Stimulated activated CD4-positive, alpha-beta T cell treated with anti-CD3 and anti-CD28 coated beads, Interleukin-1b, Interleukin-23, amount 100 ng/mL, for 48 hours (primary cell): ENCODE measurements at places on chromosomes 7 and 10.
A peak's percentile ranks its signal among the peaks of the same experiment; 100 is the strongest.

DNA sequence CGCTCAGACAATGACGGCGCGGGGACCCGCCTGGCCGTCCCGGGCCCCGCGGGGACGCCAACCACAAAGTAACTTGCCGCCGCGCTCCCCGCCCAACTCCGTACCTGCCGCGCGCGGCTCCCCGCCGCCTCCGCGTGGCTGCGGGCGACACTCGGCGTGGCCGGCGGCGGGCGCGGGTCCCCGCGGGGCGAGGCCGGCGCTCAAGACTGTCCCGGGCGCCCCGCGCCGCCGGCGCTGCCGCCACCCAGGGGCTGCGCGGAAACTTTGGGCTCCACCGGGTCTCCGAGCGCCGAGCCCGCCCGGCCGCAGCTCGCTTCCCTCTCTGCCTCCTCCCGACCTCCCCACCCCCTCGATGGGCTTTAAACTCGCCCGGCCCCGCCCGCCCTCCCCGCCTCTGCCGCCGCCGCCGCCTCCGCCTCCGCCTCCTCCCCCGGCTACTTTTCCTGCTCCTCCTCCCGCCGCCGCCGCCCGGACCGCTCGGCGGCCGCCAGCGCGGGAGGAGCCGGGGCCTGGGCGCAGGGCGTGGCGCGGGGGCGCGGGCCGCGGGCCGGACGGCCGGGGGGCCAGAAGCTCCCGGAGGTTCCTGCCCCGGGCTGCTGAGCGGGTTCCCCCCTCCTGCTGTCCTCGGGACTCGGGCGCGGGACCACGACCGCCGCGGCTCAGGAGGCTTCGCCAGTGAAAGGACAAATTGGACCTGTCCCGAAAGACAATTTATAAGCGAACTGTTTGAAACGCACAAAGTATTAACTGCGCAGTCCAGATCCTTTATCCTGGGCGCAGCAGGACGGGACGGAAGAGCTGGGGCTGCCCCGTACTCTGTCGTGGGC is 10.6 kb upstream of the GRB10 start:
- DNase-seq: no peak

DNA sequence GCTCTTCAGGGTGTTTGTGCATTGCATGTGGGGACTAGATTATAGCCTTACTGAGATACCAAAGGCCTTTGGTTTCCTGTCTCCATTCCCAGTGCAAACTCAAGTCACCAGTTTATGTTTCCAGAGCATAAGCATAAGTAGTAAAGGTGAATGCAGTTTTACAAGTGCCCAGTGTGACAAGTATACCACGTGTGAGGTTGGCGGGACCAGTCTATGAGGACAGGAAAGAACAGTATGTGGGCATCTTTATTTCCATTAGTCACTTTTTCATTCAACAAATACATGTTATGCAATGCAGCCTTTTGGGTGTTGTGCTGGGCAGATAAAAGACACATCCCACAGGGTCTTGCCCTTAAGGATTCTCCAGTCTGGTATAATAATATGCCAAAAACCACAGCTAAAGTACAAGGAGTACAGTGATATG is 146.5 kb downstream of the ARID5B start:
- DNase-seq: peak; percentile 74

GRCh38 chr10:84026821-84027257 is 112.5 kb upstream of the GHITM start:
- no peak for DNase-seq

DNA sequence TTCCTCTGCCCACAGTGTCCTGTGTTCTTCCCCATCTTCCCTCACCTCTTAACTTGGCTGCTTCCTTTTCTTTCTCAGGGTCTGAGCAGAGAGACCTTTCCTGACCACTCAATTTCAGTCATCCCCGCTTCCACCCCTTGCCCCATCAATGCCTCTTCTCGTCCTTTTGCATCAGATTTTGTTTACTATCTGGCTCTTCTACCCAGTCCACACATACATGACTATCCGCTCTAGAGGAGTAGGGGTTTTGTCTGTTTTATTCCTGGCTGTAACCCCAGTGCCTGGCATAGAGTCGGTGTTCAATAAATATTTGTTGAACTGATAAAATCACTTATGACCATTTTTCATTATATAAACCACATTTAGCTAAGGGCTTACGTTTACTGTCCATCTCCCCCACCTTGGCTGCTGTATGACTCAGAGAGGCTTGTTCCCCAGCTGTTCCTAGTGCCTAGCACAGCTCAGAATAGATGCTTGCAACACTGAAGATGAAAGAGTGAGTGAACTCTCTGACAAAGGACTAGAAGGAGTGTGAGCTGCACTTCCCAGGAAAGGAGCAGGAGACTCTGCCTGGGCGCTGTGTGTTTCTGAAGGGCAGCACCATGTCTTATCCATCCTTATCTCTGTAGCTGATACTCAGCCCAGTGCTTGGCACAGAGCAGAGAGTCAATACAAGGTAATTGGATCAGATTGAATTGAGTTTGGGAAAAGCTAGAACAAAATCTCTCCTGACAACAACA is 21.9 kb downstream of the ARID5B start:
- no peak for DNase-seq

DNA sequence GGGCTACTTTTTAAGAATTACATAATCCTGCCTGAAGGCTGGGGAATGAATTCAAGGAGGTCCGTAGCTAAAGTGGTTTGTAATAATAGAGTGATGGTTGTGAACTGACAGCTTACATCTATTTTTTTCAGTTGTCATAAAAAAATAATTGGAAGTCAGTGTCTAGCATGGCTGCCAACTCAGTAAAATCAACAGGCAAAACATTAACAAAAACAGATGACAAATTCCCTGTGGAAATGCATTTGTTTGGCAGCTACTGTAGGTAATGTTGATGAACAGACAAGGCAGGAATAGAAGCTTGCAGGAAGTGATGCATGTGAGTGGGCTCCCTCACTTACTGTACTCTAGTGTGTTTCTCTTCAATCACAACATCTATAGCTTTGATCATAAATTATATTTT is 766.0 kb upstream of the POT1 start:
- DNase-seq: no peak

GRCh38 chr7:80608336-80608735 is 30.1 kb upstream of the CD36 start:
- no peak for DNase-seq

- DNase-seq: no peak
These were observed 222.0 kb downstream of the MAD1L1 start for GRCh38 chr7:2010551-2011265.

- DNase-seq: no peak
These were observed 318.5 kb upstream of the ZWINT start for GRCh38 chr10:56679578-56679977.

- no peak for DNase-seq
These were observed 73.3 kb upstream of the MYL10 start for GRCh38 chr7:101702362-101702850.

GRCh38 chr10:34814913-34815184 is 247 bp downstream of the PARD3 start:
- DNase-seq: no peak

- no peak for DNase-seq
These were observed 76.8 kb upstream of the GDF10 start for GRCh38 chr10:47223236-47223635.

DNA sequence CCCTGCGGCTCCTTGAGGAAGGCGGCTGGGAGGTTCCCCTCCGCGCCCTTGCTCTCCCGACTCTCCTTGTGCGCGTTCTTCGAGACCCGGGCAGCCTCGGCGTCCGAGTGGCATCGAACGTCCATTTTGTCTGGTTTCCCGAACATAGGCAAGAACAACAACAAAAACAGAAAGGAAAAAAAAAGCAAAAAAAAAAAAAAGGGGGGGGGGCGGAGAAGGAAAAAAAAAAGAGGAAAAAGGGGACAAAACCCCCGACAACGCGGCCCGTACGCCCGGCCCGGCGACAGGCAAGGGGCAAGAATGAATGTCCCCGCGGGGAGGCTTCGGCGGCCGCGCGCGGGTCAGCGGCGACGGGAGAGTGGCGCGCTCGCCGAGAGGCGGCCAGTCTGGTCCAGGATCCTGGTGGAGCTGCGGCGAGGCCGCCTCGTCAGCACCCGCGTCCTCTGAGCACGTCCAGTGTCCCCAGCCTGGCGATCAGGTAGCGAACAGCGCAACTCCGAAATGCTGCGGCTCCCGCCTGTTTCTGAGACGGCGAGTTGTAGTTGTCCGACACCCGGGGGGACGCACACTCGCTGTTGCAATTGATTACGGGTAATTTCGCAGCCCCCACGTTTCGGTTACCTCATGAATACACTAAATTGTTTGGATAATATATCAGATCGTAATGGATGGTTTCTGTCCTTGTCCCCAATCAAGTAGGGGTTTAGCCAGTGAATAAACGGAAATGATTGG is at the start of gene VAX1:
TSS of gene VAX1 (minus strand) at position 360 of the 732 bp plus-strand sequence. CDS start at position 146, 214 bp downstream.
- no peak for DNase-seq

DNA sequence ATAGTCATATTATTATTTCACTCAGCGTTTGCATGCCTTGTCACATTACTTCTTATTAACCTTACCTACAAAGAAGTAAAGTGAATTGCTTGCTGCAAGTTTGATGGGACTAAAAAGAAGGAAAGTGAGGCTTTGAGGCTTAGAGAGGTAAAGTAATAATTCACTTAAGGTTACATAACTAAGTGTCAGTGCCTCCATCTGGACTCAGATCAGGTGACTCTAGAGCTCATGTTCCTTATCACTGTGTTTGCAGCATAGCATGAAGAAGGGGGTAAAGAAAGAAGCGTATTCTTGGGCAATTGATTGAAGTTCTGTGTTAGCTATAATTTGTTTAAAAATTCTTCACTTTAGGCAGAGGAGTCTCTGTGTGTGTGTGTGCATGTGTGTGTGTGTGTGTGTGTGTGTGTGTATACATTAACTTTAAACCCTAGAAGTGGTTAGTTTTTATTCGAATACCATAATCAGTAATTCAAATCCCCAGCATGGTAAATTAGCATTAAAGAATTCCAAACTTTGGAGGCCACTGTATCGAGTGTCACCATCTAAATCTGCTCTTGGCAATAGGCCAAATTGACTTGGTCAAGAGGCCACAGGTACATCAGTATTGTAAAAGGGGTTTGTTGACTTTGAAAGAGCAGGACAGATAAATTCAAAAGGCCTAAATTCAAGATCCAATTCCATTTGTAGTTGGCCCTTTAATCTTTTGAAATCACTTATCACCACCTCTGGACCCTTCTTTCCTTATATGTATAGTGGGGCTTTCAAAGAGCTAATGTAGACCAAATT is 2.2 kb upstream of the PON3 start:
- DNase-seq: no peak

DNA sequence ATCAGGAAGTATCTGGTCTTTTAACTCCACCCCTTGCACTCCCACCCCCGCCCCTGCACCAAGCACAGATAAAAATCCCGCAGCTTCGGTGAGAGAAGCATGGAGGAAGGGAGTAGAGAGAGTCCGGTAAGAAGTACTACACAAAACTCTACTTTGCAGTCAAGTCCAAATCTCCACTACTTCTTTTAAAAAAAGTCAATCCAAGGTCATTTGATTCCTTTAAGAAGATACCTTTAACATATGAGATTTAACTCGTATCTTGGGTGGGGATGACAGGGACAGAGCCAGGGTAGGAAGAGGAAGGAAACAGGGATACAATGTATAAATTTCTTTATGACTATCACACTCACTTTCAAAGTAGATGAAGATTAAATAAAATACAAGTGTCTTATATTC is 132.1 kb downstream of the NRBF2 start:
- DNase-seq: peak; percentile 36

GRCh38 chr10:78605800-78606350 is 462.9 kb upstream of the ZMIZ1 start:
- DNase-seq: peak; percentile 7

- DNase-seq: no peak
These were observed 101.8 kb upstream of the SEC61G start for GRCh38 chr7:54860843-54861242.

GRCh38 chr7:101165958-101166647 is 734 bp upstream of the VGF start:
- DNase-seq: no peak

DNA sequence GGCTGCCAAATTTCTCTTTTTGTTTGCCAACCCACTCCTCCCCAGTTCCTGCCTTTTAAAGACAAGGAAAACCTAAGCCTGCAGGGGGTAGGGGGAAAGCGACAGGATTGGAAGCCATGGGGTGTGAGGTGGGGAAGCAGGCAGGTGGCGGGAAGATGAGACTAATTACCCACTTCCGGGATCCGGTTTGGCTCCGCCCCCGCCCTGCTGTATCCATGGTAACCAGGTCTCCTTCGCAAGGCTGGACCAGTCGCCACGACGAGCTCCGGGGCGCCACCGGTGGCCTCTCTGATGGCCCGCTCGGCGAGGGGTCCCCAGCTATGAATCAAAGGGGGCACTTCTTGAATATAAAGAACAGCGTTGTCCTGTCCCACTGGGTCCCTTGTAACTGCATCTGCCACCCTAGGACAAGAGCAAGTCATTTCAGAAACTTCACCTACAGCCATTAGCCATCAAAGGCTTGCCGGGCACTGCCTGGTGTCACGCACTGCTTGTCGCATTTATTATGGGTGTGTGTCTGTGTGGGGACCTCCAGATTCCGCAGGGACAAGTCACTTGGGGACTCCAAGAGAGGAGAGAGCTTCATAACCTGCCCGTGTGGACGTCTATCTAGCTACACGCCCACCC is 55.4 kb upstream of the LMTK2 start:
- peak; percentile 70 for DNase-seq

- DNase-seq: no peak
These were observed 21.8 kb downstream of the TBXAS1 start for GRCh38 chr7:139850906-139851305.

DNA sequence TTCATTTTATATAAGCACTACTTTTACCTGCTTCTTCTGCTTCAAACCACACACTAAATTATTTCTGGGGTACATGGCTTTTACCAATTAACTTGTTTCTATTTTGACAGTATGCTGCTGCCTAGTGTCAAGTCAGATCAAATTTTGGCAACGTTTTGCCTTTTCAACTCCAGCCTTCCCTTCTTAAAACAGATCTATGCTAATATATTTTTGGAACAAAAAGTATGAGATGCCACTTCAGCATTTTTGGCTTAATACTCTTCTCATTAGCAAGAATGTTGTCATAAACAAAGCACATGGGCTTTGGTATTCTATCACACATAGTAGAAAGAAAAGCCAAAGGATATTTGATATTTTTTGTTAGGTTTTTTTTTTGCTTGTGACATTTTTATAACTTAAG is 47.8 kb downstream of the SPAM1 start:
- no peak for DNase-seq

- no peak for DNase-seq
These were observed 1.8 kb upstream of the IGF2BP3 start for GRCh38 chr7:23472046-23472445.

GRCh38 chr7:150975536-150976319 is 2.4 kb downstream of the KCNH2 start:
- DNase-seq: no peak

DNA sequence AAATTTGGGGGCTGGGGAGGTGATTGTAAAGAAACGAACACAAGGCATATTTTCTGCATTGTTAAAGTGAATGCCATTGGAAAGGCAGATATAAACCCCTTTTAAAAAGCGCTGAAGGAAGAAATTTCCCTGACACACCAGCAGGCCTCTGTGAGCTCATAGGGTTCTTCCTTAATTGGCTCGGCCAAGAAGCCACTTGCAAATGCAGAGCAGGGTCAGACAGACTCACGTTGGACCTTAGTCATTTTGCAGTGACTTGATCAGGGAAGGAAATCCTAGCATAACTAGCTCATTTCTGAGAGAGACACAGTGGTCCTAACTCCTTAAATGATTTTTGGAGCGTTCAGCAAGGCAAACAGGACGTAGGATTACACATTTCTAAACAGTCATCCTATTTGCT is 1461.4 kb downstream of the GATA3 start:
- DNase-seq: no peak

GRCh38 chr10:99656199-99657064 is 2.9 kb upstream of the ENTPD7 start:
- no peak for DNase-seq
